Stimulated activated naive CD4-positive, alpha-beta T cell treated with Interleukin-2 at 50 U/mL for 16 hours (primary cell): ENCODE measurements at places on chromosomes 13 and 19.
A peak's percentile ranks its signal among the peaks of the same experiment; 100 is the strongest.

- no peak for DNase-seq
These were observed 57.7 kb downstream of the ZNF568 start for GRCh38 chr19:36973844-36974195.

- no peak for DNase-seq
These were observed 140.5 kb downstream of the SLC7A1 start for GRCh38 chr13:29454931-29455481.

DNA sequence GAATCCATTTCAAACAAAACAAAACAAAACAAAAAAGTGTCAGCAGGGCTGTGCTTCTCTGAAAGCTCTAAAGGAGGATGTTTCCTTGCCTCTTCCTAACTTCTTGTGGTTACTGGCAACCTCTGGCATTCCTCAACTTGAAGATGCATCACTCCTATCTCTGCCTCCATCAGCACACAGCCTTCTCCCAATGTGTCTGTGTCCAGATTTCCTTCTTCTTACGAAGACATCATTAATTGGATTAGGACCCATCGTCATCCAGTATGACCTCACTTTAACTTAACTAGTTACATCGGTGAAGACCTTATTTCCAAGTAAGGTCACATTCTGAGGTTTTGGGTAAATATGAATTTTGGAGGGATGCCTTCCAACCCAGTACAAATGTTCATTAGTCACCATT lies 33.8 kb upstream of the GTF2F2 start:
- DNase-seq: no peak

DNA sequence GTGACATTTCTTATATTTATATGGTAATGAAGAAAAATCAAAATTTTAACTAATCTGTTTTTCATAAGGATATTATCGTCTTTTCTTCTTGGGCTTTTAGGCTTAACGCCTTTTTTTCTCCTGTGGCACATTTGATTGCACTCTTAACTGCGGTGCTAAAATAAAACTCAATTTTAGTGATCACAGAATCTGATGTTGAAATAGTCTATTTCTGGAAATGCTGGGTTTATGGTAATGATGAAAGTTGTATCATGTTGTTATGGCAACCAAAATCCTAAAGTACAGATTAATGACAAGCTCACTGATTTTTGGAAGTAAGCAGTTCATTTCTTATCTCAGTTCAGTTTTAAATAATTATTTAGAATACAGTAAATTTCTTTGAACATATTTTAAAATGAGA lies 85.3 kb downstream of the COG6 start:
- DNase-seq: no peak

DNA sequence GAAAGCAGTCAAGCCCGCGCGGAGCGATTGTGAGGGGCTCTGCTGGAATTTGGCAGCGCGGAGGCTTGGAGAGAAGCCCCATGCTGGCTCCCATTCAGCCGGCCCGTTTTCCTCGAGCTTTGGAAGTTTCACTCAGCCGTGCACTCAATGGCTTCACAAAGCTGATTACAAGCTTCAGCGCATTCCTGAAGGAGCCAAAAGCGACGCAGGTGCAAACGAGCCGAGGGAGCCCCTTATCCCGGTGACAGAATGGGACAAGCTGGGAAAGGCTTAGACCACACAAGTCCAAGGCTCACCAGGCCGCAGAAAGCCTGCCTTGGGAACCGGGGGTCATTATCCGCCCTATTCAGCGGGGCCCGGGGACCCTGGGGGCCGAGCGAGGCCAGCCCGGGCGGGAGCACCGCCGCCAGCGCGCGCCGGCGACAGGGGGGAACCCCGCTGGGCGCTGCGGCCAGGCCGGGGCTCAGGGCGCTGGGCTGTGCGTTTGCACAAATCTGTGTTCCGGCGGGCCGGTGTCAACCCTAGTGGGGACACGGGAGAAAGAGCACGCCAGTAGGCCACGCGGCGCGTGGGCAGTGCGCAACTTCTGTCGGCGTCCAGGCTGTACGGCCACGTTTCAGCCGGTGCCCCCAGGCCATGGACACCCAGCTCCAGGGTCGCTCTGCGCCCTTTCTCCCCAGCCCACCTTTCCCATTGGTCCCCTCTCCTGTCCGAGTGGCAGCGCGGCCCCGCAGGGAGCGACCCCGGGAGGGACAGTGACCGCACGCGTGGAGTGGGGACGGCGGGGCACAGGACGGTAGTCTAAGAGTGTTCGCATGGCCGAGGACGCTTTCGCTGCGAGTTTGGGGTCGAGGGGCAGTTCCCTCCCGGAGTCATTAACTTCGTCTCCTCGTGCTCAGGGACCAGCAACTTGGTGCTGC lies 37.3 kb downstream of the SOX1 start:
- DNase-seq: no peak

DNA sequence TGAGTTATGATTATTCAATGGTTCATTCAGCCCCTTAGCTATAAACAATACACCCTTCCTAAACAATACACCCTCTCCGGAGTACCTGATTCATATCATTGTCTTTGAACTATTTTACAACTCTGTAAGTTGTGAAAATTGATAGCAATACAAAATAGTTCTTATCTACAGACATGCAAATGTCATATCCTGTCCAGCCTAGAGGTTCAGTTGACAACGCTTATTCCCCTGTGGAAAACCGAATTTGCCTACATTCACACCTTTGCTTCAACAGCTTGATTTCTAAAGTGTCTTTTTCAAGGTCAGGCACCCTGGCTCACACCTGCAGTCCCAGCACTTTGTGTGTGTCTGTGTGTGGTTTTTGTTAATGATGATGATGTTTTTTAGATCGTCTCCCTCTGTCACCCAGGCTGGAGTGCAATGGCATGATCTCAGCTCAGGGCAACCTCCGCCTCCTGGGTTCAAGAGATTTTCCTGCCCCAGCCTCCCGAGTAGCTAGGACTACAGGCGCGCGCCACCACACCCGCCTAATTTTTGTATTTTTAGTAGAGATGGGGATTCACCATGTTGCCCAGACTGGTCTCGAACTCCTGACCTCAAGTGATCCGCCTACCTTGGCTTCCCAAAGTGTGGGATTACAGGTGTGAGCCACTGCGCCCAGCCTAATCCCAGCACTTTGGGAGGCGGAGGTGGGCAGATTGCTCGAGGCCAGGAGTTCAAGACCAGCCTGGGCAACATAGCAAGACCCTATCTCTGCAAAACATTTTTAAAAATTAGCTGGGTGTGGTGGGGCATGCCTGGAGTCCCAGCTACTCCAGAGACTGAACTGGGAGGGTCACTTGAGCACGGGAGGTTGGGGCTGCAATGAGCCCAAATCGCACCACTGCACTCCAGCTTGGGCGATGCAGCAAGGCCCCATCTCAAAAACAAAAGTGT lies 9.6 kb downstream of the C19orf53 start:
- DNase-seq: no peak

- DNase-seq: no peak
These were observed 176.3 kb downstream of the GPC5 start for GRCh38 chr13:91574766-91575165.

DNA sequence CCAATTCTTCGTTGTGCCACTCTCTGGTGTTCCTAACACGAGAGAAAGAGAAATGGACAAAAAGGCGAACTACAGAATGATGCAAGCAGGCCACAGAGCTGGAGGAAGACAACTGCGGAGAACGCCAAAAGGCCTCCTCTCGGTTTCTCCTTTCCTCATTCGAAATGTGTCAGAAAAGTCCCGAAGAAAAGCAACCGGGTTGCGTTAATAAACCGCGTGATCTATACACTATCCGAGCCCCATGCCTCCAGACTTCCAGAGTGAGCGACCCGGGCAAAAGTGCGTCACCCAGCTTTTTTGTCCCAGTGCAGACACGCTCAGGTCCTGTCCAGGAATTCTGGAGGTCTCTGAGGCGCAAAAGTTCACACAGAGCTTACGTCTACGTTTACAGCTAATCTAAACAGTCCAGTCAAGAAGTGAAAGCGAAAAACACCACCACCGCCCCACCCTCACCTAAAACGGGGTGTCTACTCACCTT lies 413 bp downstream of the N4BP2L2 start:
- DNase-seq: peak; percentile 76

DNA sequence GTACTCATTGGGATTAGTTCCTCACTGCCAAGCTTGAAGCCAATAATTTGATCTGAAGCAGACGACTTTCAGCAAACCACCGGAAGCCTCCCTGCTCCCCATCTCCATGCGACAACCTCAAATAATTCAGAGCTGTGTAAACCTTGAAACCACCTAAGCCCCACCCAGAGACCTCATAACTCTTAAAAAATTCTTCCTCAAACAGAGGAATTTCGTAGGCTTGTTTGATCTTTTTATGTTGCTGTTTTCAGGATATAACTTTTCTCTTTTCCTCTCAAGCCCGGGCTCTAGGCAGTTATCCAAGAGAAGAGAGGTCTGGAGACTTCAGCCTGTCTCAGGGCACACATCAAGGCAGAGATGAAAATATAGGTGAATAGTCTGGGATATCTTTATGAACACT lies 311.6 kb downstream of the KCNRG start:
- no peak for DNase-seq

GRCh38 chr13:94112731-94113130 lies 366.8 kb downstream of the DCT start:
- DNase-seq: no peak

DNA sequence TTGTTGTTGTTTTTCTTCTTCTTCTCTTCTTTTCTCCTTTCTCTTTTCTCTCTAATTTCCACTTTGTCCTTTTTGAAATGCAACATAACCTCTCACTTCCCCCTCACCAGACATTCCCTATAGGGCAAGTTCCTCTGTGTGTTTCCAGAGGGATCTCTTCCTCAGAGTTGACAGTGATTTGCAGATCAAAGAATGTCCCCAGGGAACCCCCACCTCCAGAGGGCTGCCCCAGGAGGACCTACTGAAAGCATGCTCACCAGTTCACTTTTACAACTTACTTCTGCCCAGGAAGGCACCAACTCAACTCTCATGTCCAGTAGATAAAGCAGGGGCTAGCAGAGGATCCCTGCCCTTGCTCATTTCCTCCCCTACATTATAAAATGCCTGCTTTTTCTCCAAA lies 1648.0 kb downstream of the PCDH9 start:
- no peak for DNase-seq

GRCh38 chr19:18941628-18942354 lies 774 bp upstream of the HOMER3 start:
- DNase-seq: no peak

DNA sequence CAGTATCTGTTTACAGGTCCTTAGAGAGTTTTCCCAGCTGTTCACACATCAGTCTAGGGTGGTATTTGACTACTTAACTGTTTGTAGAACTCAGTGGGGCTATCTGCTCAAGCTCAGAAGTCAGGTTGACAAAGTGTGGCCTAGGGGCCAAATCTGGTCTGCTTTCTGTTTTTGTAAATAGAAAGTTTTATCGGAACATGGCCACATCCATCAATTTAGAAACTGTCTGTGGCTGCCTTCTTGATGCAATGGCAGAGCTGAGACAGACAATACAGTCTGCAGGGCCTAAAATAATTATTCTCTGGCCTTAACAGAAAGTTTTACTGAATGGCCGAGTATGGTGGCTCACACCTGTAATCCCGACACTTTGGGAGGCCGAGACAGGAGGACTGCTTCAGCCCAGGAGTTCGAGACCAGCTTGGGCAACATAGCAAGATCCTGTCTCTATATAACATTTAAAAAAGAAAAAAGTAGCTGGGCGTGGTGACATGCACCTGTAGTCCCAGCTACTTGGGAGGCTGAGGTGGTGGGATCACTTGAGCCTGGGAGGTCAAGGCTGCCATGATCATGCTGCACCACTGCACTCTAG lies 2.4 kb downstream of the SMG9 start:
- no peak for DNase-seq

DNA sequence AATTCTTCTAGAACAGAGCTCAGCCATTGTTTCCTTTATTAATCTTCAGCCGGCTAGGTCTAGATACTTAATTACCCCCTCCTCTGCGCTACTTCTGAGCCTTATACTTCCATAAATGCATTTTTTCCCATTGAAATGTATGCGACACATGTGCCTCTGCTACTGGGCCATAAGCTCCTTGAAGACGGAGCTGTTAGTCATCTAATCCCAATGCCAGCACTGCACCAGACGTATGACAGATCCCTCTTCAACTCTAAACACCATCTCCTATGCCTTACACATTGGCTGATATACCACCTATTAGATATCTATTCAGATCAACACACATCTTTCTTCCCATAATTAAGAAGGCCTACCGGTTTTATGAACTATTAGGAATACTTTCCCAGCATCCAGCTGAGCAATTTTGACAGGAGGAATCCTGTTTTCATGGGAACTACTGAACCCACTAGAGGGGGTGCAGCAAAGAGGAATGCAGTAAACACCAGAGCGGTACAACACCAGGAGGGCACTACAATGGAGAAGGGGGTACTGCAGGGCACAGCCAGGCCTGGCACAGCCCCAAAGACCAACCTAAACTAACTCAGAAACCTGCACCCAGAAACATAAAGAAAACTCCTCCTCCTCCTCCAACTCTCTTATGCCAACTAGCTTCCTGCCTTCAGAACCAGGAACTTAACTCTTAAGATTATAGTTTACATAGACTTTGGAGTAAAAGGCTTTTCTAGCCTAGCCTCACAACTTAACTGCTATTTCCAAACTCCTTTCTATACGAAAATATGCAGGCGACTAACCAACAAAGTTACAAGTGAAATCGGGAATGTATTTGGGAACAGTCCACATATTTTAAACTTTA lies 18.7 kb downstream of the STK24 start:
- no peak for DNase-seq

GRCh38 chr19:57317503-57317902 lies 2.8 kb upstream of the ZNF543 start:
- DNase-seq: no peak

GRCh38 chr19:17235971-17236777 lies 9.5 kb downstream of the NR2F6 start:
- no peak for DNase-seq

DNA sequence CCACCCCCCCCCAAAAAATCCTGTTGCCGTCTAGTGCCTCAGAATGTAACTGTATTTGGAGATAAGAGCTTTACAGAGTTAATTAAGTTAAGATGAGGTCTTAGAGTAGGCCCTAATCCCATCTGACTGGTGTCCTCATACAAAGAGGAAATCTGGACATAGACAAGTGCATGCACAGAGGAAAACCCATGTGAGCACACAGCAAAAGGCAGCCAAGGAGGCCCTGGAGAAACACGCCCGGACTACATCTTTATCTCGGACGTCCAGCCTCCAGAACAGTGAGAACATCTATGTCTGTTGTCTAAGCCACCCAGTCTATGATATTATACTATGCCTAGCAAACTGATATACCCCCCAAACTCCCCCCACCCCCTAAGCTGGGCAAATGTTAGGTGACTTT lies 193.8 kb downstream of the KATNAL1 start:
- DNase-seq: no peak

DNA sequence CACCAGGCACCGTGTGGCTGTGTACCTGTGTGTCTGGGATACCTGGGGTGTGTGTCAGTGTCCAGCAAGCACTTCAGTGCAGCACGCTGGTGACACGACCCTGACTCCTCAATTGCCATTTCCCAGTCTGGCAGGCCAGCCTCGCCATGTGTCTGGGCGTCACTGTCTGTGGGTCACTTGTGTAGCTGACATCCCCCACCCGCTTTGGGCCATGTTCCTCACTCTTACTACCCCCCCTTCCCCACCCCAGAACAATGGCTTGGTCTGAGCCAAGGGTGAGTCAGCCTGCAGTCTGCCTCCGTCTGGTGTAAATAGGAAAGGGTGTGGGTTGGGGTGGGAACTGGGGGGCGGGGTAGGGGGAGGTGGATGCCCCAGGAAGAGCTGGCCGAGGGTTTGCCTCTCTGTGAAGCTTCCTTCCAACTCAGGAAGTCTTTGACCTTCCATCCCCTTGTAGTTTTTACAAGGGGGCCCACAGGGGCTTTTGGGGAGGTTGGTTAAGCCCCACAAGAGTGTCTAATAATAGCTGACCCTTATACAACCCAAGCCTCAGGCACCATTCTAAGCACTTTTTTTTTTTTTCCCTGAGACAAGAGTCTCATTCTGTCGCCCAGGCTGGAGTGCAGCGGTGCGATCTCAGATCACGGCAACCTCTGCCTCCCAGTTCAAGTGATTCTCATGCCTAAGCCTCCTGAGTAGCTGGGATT lies 17.6 kb downstream of the NOVA2 start:
- DNase-seq: no peak
